ENCODE measurements at places on chromosomes 5 and 9.

DNA sequence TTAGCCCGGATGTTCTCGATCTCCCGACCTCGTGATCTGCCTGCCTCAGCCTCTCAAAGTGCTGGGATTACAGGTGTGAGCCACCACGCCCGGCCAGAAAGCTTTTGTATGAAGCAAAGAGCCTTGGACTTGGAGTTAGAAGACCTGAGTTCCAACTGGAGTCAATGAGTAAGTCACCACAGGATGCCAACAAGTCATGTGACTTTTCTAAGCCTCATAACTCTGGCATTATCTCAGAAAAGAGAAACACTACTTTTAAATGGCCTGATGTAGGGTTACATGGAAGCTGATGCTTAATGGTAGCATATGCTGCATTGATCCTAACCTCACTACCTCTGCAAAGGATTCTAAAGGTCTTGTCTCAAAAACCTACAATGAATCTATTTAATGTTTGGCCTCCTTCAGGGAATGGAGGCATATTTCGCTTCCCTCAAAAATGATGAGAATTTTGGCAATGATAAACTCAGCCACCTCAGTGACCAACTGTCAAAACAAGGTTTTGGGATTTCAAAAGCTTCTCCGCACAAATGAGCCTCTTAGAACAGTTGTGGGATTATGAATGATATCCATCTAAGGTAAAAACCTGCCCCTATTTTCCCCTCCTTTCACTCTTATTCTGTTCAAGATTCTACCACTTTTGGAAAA is 236.8 kb downstream of the ACTL7B start:
- peak; percentile 77 for DNase-seq

GRCh38 chr5:41256400-41256799 is 43.1 kb upstream of the C6 start:
- no peak for DNase-seq

- no peak for DNase-seq
Observed at GRCh38 chr5:139494256-139494655, 11.7 kb upstream of the STING1 start.

GRCh38 chr9:121650217-121651007 is 1.0 kb upstream of the DAB2IP start:
- DNase-seq, result peak; percentile 69

DNA sequence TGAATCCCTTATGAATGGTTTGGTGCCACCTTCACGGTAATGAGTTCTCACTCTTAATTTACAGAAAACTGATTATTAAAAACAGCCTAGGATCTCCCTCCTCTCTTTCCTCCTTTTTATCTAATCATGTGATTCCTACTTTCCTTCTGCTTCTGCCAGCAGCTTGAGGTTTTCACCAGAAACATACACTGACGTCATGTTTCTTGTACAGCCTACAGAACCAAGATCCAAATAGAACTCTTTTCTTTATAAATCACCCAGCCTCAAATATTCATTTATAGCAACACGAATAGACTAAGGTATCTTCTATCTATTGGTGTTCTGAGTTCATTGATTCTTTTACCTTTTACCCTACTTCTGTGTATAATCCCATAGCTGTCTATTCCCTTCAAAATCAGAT is 388.9 kb upstream of the CDH10 start:
- no peak for DNase-seq

- peak; percentile 78 for DNase-seq
Observed at GRCh38 chr9:113957821-113958341, 81.8 kb downstream of the ZNF618 start.

- peak; percentile 82 for DNase-seq
Observed at GRCh38 chr9:87498046-87498810, 561 bp downstream of the DAPK1 start.

Measured in astrocyte of the hippocampus (primary cell).